Hematopoietic multipotent progenitor cell treated with erythropoietin and hydrocortisone succinate and interleukin-3 and kit ligand, for 17 days (in vitro differentiated cells): ENCODE measurements at places on chromosomes 2 and 18.

DNA sequence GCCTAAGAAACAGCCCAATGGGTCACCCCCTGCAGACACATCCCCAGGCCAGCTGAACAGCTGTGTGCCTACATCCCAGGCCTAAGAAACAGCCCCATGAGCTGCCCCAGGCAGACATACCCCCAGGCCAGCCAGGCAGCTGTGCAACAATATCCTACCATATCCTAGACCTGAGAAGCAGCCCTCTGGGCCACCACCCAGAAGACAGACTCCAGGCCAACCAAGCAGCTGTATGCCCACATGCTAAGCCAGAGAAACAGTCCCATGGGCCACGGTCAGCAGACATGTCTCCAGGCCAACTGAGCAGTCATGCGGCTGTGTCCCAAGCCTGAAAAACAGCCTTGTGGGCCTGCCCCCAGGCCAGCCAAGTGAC, 205.5 kb downstream of the ATAD2B start:
- DNase-seq = no peak

DNA sequence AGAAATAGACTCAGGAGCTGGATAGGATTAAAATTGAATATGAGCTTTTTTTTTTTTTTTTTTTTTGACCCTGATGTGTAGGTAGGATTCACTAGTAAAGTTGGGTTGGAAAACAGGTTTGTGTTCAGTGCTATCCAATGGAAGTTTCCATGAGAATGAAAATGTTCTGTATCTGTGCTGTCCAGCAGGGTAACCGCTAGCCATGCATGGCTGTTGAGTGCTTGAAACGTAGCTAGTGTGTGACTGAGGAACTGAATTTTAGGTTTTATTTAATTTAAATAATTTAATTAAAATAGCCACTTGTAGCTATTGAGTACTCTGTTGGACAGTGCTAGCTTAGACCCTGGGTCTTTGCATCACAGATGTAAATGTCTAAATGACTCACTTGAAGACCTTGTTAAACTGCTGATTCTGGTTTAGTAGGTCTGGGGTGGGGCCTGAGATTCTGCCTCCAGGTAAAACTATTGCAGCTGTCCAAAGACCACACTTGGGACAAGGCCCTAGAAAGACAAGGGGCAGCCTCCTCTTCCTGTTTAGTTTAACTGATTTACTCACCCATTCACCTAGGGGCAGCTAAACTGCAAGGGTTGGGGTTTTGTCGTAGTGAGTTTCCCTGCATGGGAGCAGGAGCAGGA, 84.7 kb upstream of the STON1 start:
- no peak for DNase-seq

GRCh38 chr2:233419602-233420391, 65.5 kb downstream of the DGKD start:
- DNase-seq = no peak

GRCh38 chr2:15674637-15675455, 83.2 kb downstream of the DDX1 start:
- no peak for DNase-seq

GRCh38 chr2:28276076-28276618, 116.5 kb upstream of the FOSL2 start:
- no peak for DNase-seq

- no peak for DNase-seq
Observed at GRCh38 chr2:119053700-119054436, 104.7 kb downstream of the C1QL2 start.

- DNase-seq = no peak
Observed at GRCh38 chr2:120853306-120854013, 117.8 kb downstream of the GLI2 start.

DNA sequence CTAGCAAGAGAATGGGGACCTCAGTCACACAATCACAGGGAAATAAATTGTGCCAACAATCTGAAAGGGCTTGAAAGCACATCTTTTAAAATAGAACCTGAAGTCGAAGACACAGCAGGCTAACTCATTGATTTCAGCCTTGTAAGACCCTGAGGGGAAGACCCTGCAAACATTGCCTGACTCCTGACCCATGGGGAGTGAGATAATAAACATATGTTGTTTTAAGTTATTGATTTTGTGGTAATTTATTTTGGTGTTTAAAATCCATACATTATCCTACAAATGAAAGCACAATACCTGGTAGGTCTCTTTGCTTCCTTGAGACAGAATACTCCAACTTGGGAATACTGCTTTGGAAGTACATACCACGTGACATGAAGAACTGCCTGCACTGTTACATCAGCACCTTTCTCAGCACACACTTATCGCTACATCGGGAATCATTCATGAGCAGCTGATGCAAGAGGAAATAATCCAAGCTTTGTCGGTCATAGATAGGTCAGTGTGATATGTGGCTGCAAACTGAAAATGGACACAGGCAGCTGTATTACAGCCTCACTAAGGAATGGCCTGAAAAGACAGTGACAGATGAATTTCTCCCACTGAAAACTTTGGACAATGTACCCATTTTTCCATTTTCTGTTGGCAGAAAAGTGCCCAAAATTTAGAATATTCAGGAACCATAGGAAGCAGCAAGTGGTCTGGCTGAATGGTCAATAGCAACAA, 494.5 kb upstream of the MAP2 start:
- DNase-seq = no peak
